ENCODE measurements at places on chromosomes 1 and 21.

GRCh38 chr1:17967623-17968255 is 139.9 kb upstream of the IGSF21 start:
- DNase-seq = no peak

GRCh38 chr1:162639718-162640117 is 7.5 kb downstream of the DDR2 start:
- no peak for DNase-seq

- DNase-seq = peak; percentile 56
These were observed at the start of gene ZYG11A for GRCh38 chr1:52842643-52843310. Gene ZYG11A (plus strand): TSS chr1:52842760. CDS start chr1:52842884, 124 bp downstream.

- no peak for DNase-seq
These were observed 22.9 kb downstream of the PLXNA2 start for GRCh38 chr1:208221291-208221622.

- DNase-seq = no peak
These were observed 13.8 kb upstream of the SAMD11 start for GRCh38 chr1:909861-910310.

GRCh38 chr1:150979092-150980056 is 2.7 kb upstream of the ANXA9 start:
- peak; percentile 95 for DNase-seq

GRCh38 chr1:159296706-159297375 is 5.3 kb upstream of the FCER1A start:
- no peak for DNase-seq

- no peak for DNase-seq
These were observed 26.1 kb upstream of the CR2 start for GRCh38 chr1:207427832-207428585.

DNA sequence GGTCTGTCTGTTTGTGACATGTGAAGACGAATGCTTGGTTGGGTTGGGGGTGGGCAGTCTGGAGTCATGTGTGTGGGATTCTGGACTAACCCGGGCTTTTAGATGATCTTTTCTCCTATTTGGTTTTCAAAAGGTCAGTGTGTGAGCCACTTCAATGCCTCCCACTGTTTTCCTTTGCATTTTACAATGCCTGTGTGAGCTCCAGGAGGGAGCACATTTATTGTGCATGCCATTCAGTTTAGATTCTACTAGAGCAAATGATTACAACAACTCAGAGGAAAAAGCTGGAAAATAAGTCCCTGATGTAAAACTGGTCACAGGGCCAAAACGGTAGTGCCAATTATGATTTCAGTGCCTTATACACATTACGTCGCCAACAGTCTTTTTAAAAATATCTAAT is 90.9 kb downstream of the LYPLAL1 start:
- no peak for DNase-seq

GRCh38 chr1:10601342-10602070 is 126.8 kb downstream of the PEX14 start:
- DNase-seq = peak; percentile 43

GRCh38 chr1:28010969-28011368 is 51.2 kb downstream of the XKR8 start:
- no peak for DNase-seq

DNA sequence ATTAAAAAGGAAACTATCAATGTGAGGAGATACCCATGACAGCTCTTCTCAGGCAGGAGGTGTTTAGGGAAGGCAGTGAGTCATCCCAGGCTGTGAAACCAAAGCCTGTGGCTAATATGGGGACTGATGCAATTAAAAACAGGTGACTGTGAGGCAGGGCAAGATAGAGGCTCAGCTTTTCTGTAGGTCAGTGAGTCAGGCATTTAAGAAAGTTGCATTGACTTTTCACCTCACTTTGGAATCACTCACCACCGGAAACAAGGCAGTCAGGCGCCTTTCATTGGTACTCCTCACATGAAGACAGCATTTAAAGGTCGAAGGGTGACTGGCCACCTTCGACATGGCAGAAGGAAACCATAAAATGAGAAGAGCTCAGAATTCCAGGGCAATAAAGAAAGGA is 54.5 kb downstream of the PAPPA2 start:
- no peak for DNase-seq

DNA sequence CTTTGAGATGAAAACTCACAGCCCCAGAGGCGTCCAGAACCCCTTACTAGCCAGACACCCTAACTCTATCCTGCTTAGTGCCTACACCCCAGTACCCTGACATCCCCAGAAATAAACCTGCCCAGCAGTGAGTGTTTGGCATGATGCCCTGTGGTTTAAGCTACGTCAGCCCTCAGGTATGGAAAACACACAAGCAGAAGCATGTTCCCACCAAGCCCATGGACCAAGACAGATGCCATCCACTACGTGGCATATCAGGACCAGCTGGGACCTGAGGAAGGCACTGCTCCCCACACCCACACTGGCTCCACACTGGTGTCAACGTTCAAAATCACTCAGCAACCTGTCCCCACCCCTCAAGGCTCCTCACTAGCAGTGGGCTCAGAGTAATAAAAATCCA is 116.4 kb downstream of the SYT2 start:
- DNase-seq = no peak

GRCh38 chr1:94725566-94725965 is 94.6 kb upstream of the SLC44A3 start:
- DNase-seq = no peak

- DNase-seq = peak; percentile 49
These were observed 8.7 kb upstream of the MDM4 start for GRCh38 chr1:204507317-204508105.

GRCh38 chr1:3593334-3593733 is 18.0 kb downstream of the MEGF6 start:
- DNase-seq = no peak

DNA sequence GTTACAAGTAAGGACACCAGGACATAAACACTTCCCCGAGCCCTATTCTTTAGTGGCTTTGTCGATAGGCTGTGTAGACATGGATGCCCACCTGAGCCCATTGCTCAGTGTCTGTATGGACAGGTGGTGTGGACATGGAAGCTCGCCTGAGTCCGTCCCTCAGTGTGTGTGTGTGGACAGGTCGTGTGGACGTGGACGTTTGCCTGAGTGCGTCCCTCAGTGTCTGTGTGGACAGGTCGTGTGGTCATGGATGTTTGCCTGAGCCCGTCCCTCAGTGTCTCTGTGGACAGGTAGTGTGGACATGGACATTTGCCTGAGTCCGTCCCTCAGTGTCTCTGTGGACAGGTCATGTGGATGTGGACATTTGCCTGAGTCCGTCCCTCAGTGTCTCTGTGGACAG is 38.7 kb upstream of the COL6A2 start:
- DNase-seq = no peak

DNA sequence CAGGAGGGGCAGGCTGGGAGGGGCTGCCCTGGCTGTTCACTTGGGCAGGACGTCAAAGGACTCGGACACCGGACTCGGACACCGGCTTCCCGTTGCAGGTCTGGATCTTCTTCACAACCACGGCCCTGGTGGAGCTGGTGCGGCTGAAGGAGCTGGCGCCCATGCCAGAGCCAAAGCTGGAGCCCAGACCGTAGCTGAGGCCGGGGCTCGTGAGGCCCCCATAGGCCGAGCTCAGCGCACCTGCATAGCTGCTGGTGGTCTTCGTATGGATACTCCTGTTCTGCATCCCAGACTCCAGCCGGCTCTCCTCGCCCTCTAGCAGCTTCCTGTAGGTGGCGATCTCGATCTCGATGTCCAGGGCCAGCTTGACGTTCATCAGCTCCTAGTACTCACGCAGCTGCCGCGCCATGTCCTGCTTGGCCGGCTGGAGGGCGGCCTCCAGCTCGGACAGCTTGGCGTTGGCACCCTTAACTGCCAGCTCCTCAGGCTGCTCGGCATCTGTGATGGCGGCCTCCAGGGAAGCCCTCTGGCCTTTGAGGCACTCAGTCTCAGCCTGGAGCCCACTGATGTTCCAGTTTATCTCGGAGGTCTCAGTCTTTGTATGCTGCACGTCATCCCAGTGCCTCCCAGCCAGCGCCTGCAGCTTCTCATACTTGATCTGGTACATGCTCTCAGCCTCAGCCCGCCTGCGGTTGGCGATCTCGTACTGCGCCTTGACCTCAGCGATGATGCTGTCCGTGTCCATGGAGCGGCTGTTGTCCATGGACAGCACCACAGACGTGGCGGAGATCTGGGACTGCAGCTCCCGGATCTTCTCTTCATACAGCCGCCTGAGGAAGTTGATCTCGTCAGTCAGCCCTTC is 15.1 kb upstream of the KLF17 start:
- DNase-seq = no peak

DNA sequence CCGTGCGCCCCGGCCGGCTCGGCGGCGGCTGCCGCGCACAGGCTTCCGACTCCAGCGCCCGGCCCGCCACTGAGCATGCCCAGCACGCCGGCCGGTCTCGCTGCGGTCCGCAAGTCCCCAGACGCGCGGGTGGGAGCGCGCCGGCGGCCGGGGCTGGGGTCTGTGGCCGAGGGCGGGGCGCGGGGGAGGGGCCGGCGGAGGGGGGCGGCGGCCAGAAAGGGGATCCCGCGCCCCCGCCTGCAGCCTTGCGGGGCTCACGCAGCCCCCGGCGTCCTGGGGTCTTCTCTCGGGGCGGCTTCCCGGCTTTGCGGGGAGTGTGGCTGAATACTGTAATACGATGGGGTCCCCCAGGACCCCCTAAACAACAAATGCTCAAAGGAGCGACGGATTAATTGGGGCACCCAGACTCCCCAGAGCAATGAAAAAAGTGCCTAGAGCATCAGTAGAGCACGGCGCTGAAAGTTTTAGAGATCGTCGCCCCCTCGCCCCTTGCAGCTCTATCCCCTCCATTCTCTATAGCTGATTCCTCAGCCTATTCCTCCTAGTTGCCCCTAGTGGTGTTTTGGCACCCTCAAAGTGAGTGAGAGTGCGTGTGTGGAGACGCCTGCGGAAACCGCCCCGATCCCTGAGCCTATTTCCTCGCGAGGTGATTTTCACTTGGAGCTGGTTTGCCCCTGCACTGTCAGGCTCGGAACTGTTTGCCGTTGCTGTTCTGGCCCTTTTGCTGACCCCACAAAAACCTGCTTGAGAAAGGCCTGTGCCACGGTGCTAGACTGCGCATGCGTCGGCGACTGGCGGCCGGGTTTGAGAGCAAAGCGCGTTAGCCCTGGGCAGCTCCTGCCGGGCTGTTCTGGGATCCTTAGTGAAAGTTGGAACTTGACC is at the start of gene VAV3:
Gene VAV3 (minus strand): TSS at position 71 of the 882 bp plus-strand sequence. CDS start 311 bp downstream, outside the sequence.
- peak; percentile 73 for DNase-seq

- DNase-seq = no peak
These were observed 58.9 kb downstream of the LRRC40 start for GRCh38 chr1:70146488-70146887.

- peak; percentile 53 for DNase-seq
These were observed 41.4 kb downstream of the ZMYM1 start for GRCh38 chr1:35120458-35121133.

GRCh38 chr1:1924386-1924785 is 5.3 kb upstream of the TMEM52 start:
- DNase-seq = no peak

- no peak for DNase-seq
These were observed 37.1 kb downstream of the KIAA0040 start for GRCh38 chr1:175155473-175155856.

- no peak for DNase-seq
These were observed 27.5 kb downstream of the OVGP1 start for GRCh38 chr1:111399792-111400610.

GRCh38 chr1:212470059-212470458 is 37.3 kb downstream of the NENF start:
- DNase-seq = no peak

- no peak for DNase-seq
These were observed 106.4 kb downstream of the ZSCAN20 start for GRCh38 chr1:33578557-33579448.

- DNase-seq = no peak
These were observed 29.9 kb downstream of the DHCR24 start for GRCh38 chr1:54857141-54857540.

DNA sequence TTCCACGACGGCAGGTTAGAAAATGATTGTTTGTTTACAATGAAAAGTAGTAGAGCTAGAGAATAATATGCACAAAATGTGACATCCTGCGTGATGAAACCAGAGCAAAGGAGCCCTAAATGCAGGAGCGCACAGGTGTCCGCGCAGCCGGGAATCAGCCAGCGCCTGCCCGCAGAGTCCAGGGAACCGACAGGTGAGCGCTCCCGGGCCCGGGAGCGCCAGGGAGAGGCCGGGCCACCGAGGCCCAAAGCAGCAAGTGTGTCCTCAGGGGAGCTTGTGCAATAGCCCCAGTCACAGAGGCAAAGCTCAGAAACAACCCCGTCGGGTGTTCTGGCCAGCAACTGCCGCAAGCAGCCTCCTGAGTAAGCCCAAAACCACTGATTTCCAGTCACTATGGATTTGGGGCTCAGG is 789 bp upstream of the GALE start:
- no peak for DNase-seq

DNA sequence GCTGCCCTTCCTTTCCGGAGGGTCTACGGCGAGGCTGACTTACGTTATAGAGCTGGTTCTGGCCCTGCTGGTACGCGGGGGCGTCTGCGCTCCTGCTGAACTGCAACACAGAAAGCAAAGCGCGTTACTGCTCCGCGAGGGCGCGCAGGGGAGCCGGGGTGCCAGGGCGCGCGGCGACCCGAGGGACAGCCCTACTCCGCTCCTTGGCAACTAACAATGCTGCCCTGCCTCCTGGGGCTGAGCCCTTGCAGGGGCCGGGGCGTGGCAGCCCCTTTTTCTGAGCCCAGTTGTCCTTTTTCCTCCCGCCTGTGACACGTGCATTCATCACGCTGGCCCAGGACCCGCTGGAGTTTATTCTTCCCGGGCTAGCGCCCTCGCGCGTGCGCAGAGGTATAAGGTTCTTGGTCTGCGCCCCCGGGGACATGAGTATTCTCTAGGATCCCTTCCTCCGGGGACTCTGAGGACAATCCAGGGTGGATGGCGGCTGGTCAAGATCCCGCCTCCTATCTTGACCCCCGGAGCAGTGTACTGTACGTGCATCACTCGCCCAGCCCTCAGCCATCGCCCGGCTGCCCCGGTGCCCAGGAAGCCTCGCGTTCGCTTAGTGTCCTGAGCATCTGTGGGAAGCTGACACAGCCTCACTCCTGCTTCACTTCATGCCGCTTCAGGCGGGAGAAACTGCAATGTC is 78.9 kb downstream of the CD247 start:
- peak; percentile 79 for DNase-seq

GRCh38 chr1:159076438-159077119 is at the start of gene AIM2:
Gene AIM2 (minus strand): TSS chr1:159076766. CDS start chr1:159073499, 3,267 bp downstream.
- DNase-seq = no peak

DNA sequence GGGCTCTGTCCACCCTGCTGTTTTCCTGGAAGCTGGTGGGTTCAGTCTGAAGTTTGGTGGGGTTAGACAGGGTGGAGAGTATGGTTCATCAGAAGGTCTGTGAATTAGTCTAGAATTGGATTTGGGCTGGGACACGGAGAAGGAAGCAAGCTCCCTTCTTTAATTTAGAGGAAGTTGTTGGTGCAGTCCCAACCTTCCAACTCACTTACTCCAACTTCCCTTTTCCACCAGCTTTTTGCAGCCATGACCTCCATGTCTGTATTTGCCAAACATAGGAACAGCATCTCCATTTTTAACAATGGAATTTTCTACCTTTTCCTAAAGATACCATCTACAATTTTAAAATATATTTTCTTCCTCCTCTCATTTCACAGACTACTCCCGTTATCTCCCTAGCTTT is 28.5 kb upstream of the PRELP start:
- no peak for DNase-seq

GRCh38 chr1:110498270-110498669 is 20.7 kb downstream of the KCNA10 start:
- DNase-seq = no peak

- DNase-seq = no peak
These were observed 9.9 kb downstream of the TGFBR3 start for GRCh38 chr1:91876040-91876470.

GRCh38 chr1:57188168-57188567 is 222.4 kb upstream of the C8B start:
- DNase-seq = no peak

GRCh38 chr1:168966636-168967035 is 139.9 kb upstream of the ATP1B1 start:
- no peak for DNase-seq
